ENCODE measurements at places on chromosomes 2 and 18.
A peak's percentile ranks its signal among the peaks of the same experiment; 100 is the strongest.

DNA sequence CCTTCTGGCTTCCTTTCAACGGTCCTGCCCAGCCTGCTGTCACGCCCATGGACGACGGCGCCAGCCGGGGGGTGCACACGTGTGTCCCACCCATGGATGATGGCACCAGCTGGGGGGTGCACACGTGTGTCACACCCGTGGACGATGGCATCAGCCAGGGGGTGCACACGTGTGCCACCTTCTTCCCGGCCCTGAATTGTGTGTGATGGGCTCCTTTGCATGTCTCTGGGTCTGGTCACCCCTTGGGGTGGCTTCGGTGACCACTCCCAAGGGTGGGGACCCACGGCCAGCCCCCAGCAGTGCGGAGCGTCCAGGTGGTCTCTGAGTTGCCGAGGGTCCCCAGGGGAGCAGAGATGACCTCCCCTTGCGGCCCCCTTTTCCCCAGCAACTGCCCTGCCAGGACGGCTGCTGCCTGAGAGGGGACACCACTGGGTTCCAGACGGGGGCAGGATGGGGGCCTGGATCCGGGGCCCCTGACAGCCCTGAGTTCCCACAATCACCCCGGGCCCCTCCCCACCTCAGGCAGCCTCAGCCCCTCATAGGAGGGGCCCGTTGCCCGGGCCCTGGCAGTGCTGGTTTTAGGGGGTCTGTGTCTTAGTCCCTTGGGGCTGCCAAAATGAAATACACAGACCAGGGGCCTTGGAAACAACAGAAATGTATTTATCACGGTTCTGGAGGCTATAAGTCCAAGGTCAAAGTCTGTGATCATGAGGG is 9.4 kb downstream of the NEU4 start:
- no peak for DNase-seq

DNA sequence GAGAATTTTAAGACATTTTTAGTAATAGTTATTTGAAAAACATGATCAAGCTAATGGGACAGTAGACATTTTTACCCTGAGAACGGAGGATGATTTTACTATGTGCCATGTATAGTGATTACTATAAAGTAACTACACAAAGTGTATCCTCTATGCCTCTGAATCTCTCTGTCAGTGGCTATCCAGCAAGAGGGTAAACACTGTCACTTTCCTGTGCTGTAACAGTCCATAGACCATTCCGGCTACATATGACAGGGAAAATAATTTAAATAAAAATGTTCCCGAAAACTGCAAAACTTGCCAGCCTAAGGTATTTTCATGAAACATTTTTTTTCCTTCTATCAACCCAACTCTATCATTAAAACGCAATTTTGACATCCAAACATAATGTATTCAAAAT is 1632.2 kb upstream of the ACVR2A start:
- DNase-seq = no peak

- DNase-seq = no peak
Measured at GRCh38 chr2:187936228-187936627, 355.4 kb upstream of the GULP1 start.

DNA sequence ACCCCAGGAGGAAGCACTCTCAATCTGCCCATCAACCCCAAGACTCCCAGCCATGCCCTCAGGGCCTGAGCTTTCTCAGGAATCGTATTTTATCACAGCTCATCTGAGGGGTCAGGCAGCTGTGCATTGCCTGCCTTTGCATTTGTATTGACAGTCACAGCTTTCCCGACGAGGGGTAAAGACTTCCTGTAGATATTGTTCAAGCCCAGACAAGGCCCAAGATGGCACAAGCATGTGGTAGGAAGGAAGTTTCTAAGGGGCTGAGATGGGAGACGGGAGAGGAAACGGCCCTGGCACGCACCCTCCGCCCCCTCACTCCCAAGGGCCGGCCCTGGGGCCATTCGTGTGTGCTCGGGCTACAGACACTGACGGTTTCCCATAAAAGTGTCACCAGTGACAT is 34.2 kb upstream of the PRLH start:
- DNase-seq = no peak

- no peak for DNase-seq
Measured at GRCh38 chr2:167550448-167550847, 662.2 kb downstream of the XIRP2 start.

- no peak for DNase-seq
Measured at GRCh38 chr18:79353267-79353666, 42.5 kb upstream of the NFATC1 start.

GRCh38 chr2:240640939-240641338 is 15.7 kb downstream of the GPR35 start:
- DNase-seq = no peak

- no peak for DNase-seq
Measured at GRCh38 chr2:234808907-234809306, 142.9 kb upstream of the SH3BP4 start.

- DNase-seq = no peak
Measured at GRCh38 chr2:107808959-107809358, 17.7 kb upstream of the RGPD4 start.

- no peak for DNase-seq
Measured at GRCh38 chr2:54183972-54184371, 68.6 kb downstream of the ACYP2 start.

DNA sequence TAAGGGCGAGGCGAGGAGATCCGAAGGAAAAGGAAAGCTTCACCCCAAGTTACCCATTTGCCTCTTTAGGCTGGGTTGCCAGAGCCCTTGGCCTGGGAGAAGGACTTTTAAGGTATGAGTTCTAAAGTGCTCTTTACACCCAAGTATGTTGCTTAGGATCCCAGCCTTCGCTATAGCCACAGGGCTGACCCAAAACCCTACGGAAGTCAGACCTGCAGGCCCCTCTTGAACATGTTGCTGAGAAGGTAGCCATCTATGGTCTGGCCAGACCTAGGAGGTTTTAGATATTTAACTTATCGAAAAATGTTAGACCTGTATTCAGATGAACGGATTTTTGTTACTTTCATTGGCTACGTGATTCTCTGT is 95.4 kb downstream of the PMS1 start:
- DNase-seq = no peak

GRCh38 chr2:134668821-134669220 is 50.0 kb downstream of the TMEM163 start:
- DNase-seq = peak; percentile 21

DNA sequence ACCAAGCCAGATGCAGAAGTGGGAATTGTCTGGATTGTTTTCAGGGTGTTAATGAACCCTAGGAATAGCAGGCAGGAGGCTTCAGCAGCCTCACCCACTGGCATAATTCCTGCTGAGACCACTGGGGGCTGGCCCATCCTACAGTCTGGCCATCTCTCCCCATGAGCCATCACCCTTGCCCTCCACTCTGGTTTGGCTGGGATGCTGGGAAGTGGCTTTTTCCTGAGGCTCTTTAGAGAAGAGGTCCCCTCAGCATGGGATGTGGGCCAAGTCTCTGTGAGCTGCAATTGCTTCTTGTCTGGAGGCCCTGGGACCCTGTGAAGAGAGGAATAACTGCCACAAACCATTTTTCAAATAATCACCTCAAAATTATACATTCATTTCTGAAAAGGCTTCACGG is 4.0 kb downstream of the TCF7L1 start:
- no peak for DNase-seq

GRCh38 chr2:231634951-231635875 is 42.5 kb downstream of the TEX44 start:
- DNase-seq = no peak

DNA sequence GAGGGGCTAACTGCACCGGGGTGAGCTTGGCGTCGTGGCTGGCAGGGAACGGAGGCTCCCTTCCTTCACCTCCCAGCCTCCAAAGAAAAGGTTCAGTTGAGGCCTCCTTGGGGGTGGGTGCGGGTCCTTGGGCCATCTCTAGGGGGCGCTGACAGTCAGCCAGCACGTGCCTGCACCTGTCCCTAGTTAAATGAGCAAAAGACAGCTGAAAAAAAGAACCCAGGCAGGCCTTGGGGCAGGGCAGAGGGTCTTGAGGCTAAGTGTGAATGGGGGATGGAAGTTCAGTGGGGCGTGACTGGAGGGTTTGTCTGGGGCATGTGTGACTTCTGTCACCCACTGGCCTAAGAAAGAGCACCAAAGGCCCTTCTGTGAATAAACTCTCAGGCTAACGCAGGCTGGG is 56.4 kb downstream of the ZFP36L2 start:
- peak; percentile 37 for DNase-seq

DNA sequence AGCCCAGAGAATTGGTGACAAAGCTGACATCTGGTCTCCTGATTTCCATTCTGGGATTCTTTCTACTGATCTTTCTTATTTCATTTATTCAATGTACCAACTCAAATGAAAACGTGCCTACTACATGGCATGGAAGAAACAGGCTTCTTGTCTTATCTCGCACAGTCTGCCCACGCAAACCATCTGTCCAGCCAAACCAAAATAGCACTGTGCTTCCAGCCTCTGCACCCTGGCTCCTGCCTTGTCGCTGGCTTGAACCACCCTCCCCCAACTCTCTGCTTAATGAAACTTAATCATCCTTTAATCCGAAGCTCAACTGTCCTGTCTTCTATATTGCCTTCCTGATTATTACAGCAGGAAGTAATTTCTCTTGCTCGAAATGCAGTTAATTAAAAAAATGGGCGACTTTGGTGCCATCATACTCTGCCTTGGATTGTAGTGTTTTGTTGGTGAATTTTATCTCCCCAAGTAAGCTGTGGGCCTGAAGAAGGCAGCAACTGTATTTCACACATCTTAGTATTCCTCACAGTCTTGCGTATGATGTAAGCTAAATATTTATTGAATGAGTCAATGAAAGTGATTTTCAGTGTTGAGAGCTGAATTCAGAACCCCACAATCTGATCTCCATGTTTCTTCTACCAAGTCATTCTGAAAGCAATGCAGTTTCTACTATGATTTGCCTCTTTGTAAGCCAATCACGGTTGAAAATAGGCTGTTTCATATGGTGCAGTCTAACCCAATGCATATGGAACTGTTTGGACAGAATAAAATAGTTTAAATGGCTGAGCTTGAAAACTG is 190.8 kb downstream of the TMEM247 start:
- DNase-seq = no peak

DNA sequence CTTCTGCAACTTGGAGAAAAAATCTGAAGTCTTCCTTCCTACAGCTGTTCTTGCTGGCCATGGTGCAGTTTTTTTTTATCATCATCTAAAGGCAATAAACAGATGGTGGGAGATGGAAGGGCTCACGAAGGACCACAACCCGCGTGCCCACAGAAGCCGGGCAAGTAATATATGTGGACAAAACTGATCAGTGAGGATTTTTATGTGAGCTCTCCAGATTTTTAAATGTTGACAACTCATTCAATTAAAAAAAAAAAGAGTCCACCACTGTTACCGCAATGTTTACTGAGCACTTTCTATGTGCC is 55.9 kb upstream of the CREB1 start:
- no peak for DNase-seq

DNA sequence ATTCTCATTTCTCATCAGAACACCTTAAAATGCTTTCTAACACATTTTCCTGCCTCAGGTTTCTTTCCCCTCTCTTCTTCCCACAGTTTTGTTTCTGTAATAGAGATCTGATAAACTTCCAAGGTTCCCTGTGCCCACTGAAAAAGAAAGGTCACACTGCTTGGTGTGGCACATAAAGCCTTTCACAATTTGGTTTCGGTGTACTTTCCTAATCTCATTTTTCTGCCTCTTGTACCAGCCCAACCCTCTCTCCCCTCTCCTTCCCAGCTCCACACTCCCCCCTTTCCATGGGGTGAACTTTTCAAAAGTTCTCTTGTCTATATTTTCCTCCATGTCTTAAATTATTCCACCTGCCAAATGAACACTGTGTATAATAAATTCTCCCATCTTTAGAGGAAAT is 7.2 kb downstream of the EIF2AK3 start:
- no peak for DNase-seq

GRCh38 chr2:161234627-161235026 is 73.6 kb upstream of the PSMD14 start:
- DNase-seq = no peak

DNA sequence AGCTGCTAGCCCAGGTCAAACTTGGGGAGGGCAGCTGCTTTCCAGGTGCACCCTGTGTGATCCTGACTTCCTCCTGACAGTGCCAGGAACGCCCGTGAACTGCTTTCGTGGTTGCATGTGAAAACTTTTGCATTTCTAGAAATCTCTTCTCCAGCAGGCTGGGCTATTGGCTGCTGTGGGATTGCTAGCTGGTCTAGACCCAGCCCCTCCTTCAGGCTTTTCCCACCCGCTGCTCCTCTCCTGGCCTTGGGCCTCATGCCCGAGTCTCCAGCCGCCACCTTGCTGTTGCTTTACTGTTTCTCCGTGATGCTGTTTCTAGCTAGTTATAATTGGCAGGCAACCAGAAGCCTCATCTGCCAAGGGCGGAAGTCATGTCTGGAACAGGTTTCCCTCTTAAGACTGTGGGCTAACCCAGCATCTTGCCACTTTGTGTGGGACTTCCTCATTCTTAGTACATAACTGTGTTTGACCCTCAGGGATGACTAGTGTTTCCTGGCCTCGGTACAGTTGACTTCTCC is 27.0 kb upstream of the MGAT4A start:
- no peak for DNase-seq

DNA sequence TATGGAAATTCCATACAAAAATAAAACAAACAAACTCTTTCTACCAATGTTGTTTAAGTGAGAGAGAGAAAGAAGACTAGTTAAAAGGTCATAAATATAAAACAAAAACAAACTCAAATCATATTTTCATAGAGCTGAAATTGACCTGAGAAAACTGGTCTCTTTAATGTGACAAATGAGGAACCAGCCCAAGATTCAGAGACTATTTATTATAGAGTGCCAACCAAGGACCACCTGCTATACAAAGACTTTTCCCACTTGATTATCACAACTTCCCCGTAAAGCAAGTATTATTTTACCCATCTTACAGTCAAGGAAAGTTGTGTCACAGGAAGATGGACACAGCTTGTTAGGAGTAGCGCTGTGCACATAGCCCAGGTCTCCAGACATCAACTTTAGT is 13.3 kb downstream of the ANKRD44 start:
- DNase-seq = no peak

GRCh38 chr2:204401114-204401513 is 144.2 kb upstream of the PARD3B start:
- DNase-seq = no peak

DNA sequence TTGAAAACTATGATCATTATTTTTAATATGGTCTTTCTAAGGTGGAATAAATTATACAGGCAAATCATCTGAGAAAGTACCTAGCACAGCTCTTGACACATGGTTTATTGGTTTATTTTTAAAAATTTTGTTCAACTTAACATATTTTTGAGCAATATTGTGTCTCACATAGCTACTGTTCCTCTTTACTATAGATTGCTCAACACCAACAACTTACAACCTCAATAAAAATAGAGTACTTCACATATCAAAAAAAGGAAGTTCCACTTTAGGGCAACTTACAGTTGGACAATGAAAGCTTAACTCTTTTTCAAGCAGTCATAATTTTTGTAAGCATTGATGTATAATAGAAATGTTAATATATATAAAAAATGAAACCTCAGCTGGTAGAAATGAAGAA is 440.9 kb upstream of the UBE2E3 start:
- no peak for DNase-seq

GRCh38 chr2:181750305-181750704 is 70.0 kb upstream of the NEUROD1 start:
- no peak for DNase-seq

All from stimulated activated CD8-positive, alpha-beta memory T cell treated with anti-CD3 and anti-CD28 coated beads, Interleukin-7, amount 100 ng/mL, for 24 hours (primary cell).